Pericardium fibroblast (primary cell): ENCODE measurements at places on chromosomes 6 and 20. TPM values are rescaled to one million over a fixed set of nuclear protein-coding genes. Genes with fewer than 3 reads are reported as not detected.

EEF1A1 gene
- total RNA-seq = 14,994 and 19,753 TPM in 2 replicates

SGK2 gene
- total RNA-seq = not detected in 2 replicates

PTPRT gene
- total RNA-seq = not detected in 2 replicates

CNKSR3 gene
- 5.7 and 6.0 TPM in 2 replicates for total RNA-seq

C2 gene
- 1.2 and 9.6 TPM in 2 replicates for total RNA-seq

FAM83C gene
- not detected in 2 replicates for total RNA-seq

SNPH gene
- 4.4 and 7.4 TPM in 2 replicates for total RNA-seq

CCN5 gene
- 2.1 and 16.2 TPM in 2 replicates for total RNA-seq

FAM184A gene
- not detected in 2 replicates for total RNA-seq

FOXA2 gene
- not detected in 2 replicates for total RNA-seq

LY6G6C gene
- total RNA-seq = not detected in 2 replicates

OR2H2 gene
- not detected in 2 replicates for total RNA-seq
